ENCODE measurements at places on chromosomes 1 and 21. TPM values are rescaled to one million over a fixed set of nuclear protein-coding genes. Genes with fewer than 3 reads are reported as not detected.

FMO4 gene
- 7.6 TPM for polyA plus RNA-seq

SPATC1L gene
- 12.7 TPM for polyA plus RNA-seq

COL11A1 gene
- not detected for polyA plus RNA-seq

CTSK gene
- 4.9 TPM for polyA plus RNA-seq

- no peak for DNase-seq
Measured at GRCh38 chr1:59154401-59154800, 142.5 kb upstream of the FGGY start.

DNA sequence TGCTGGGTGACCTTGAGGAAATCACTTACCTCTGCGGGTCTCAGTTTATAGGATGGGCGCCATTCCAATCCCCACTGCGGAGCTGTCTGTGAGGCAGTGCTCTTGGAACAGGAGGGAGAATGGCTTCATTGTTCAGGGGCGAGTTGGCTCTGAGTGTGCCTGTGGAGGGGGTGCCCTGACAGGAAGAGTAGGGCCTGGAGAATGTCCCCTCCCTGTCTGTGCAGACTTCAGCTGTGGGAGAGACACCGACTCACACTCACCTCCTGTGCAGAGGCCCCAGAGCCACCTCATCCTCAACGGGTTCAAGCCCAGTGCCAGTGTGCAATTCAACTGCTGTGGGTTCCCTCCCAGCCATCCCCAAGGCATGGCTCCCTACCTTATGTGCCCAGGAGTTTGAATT is 17.1 kb downstream of the ADORA1 start:
- no peak for DNase-seq

GRCh38 chr1:100391675-100392074 is 39.4 kb downstream of the CDC14A start:
- no peak for DNase-seq

GRCh38 chr1:33634806-33635205 is 162.4 kb downstream of the ZSCAN20 start:
- no peak for DNase-seq

DNA sequence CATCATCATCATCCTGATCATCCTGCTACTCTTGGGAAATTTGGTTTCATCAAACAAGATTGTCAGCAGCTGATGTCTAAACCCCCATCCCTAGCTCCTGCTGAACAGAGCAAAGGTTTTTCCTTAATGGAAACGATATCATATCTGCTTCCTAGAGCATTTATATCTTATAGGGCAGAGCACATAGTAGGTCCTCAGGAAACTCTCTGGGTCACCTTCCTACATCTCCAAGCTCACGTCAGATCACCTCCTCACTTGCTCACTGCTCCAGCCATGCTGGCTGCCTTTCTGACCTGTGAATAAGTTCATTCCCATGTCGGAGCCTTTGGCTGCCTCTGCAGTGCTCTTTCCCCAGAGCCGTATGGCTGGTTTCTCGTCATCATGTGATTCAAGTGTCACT is 10.4 kb downstream of the FBXO2 start:
- DNase-seq: no peak

- DNase-seq: no peak
Measured at GRCh38 chr1:92504291-92505014, 17.7 kb upstream of the GFI1 start.

DNA sequence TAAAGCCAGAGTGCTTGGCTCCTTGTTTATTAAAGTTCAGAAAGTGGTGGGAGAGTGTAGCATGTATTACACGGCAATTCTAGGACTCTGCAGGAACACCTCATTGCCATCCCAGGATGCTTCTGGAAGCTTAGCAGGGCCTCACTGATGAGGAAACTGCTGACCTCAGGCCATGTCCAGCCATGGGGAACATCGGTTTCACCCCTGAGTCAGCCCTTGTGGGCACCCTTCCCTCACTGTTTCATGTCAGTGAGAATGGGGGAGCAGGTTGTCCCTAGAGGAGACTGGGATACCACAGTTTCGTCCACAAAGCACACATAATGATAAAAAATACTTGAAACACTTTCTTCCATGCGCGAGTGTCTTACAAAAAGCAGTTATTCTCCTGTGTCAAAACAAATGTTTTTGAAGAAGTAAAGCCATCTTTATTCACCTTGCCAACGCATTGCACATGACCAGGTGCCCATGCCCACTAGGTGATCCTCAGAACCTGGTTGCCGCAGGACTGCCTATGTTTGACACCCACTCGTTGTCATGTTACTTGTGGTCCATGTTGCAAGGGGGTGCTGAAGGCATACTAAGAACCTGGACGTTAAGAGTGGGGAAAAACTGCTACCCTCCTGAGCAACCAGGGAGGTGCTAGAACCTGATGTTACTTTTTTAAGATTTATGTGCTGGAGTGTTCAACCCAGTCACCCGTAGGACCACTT is 41.2 kb upstream of the TTC22 start:
- no peak for DNase-seq

- DNase-seq: no peak
Measured at GRCh38 chr1:197763769-197764168, 11.5 kb downstream of the DENND1B start.

GRCh38 chr1:55695552-55695951 is 480.4 kb upstream of the USP24 start:
- DNase-seq: no peak
